ENCODE measurements at places on chromosomes 4 and X.

GRCh38 chrX:16966752-16967448 is 20.4 kb downstream of the REPS2 start:
- peak; percentile 50 for DNase-seq

- no peak for DNase-seq
These were observed 84.0 kb downstream of the PRSS12 start for GRCh38 chr4:118268780-118269179.

DNA sequence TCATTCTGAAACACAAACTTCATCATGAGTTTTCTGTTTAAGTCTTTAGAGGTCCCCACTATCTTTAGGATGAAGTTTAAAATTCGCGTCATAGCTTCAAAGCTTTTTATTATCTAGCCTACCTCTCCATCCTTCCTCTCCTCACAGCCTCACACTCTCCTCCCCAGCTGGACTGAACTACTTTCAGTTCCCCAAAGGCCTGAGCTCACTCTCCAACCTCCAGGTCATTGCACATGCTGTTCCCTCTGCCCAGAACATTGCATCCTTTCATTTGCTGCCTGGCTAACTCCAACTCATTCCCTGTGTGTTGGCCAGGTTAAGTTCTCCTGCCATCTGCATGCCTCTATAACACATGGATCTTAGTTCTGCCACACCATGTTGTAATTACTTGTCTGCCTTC is 2.9 kb upstream of the OTUD5 start:
- no peak for DNase-seq

DNA sequence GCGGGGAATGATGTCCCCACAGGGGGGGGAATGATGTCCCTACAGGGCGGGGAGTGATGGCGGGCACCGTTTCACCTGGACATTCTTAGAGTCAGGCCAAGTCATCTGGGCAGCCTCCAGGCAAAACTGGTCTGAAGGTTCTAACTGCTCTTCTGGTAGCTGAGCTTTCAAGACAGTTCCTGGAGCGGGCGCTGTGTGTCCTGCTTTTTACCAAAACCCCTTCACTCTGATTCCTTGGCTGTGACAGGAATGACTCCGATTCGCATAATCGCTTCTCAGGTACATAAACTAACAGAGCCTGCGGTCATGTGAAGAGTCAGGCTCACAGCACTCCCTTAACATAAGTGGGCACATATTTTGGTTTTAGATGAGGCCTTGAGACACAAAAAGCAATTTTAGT is 836.0 kb downstream of the TRIML1 start:
- DNase-seq, result no peak

- DNase-seq, result no peak
These were observed 1066.9 kb upstream of the TENM3 start for GRCh38 chr4:181176306-181176705.

GRCh38 chrX:136064661-136065043 is 79.4 kb downstream of the SLC9A6 start:
- DNase-seq, result no peak

- no peak for DNase-seq
These were observed 44.5 kb upstream of the PGRMC2 start for GRCh38 chr4:128332081-128332480.

DNA sequence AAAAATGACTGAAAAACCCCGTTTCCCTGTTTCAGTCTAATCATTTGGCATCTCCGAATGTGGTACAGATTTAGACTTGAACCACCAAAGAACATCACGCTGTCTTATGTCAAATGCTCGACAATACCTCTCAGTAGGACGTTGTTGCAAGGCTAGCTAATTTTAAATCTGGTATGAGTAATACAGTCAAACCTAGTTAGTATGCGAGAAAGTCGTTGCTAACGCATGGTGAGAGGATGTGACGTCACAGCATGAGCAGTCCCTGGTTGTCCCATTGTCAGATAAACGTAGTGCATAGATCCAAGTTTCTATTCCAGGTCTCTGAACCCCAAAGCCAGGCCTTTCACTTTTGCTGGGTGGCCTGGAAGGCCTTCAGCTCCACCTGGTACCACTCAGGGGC is 44.7 kb downstream of the SETD7 start:
- DNase-seq, result no peak

GRCh38 chrX:152895724-152896420 is 2.0 kb upstream of the ZNF185 start:
- DNase-seq, result no peak

- DNase-seq, result no peak
These were observed 59.0 kb downstream of the ELF4 start for GRCh38 chrX:130051176-130051845.

DNA sequence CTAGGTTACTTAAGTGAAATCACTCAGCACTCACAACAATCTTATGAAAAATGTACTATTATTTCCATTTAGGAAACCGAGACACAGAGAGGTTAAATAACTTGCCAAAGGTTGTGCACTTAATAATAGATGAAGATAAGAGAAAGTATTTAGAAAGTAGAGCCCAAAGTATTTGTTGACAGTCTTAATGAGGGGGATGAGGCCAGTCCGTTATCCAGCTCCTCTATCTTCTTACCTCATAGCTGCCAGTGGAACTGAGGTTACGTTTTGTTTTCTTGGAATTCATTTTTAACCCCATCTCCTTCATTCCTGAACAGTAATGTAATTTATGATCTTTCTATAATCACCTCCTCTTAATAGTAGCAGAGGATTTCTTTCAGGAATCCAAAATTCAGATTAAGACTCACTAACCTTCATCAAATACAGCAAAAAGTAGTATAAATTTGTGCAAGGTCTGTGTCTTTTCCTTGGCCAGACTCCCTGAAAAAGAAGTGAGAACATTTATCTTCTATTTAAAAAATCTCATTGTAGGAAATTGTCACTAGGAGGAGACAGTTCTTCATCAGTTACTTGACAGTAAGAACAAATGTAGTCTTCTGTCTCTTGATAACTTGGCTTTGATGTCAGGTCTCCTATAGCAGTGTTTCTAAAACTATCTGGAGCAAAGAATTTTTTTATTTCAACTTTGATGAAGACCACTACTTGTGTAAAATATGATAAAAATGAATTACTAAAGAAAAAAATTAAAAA is 35.5 kb downstream of the F8 start:
- peak; percentile 26 for DNase-seq

DNA sequence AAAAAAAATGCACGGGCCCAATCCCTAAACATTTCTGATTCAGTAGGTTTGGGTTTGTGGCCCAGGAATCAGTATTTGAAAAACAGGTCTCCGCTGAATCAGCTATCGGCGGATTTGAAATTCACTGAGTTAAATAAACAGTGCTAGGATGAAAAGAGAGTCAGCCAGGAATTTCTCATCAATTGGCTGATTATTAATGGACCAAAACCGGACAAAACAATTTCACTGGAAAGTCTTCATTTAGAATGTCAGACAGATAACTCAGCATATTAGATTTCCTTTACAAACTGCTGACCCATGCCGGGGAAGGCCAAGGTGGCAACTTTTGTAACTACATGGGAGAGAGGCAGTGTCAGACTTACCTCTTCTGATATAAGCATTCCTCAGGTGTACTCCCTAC is 99.4 kb upstream of the LSM6 start:
- no peak for DNase-seq

- DNase-seq, result no peak
These were observed 56.6 kb upstream of the BCOR start for GRCh38 chrX:40154250-40154852.

GRCh38 chr4:41465146-41465761 is 72.7 kb upstream of the LIMCH1 start:
- no peak for DNase-seq

GRCh38 chrX:136386826-136387225 is 86.1 kb downstream of the ADGRG4 start:
- no peak for DNase-seq

DNA sequence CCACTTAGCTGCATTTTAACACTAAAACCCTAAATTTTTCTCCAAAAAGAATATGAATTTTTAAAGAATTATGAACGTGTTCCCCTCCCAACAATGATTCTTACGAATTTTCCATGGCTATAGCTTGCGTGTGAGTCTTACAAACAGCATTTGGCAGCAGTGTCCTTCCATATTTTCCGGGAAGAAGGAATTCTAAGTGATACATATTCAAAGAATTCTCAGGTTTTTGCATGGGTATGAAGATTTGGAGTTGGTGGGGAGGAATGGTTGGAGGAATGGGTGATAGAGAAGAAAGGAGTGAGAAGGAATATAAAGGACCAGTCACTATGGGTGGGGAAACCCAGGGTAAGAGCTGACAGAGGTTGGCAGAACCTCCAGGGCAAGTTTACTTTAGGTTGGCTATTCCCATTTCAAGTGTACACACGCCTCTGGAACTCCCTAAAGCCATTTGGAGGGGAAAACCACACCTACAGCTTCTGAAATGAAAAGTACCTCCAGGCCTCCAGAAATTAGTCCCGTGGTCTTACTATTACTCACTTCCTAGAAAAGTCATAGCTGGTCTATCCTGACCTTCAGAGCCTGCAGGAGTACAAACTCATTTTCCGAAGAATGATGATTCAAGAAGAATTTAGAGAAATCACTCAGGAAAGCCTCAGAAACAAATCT is 420.8 kb upstream of the DIPK2B start:
- no peak for DNase-seq

DNA sequence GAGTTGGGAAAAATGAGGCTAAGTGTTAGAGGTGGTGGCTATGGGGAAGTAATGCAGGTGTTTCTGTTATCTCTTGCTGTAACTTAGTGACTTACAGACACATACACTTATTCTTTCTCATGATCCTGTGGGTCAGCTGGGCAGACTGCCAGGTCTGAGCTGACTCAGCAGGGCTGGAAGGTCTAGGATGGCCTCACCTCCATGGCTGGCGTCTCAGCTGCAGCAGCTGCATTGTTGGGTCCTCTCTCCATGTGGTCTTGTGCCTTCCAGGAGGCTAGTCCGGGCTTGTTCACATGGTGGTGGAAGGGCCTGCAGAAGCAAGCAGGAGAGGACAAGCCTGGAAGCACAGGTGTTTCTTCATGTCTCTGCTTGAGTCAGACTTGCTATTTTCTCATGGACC is 172.7 kb downstream of the NHS start:
- DNase-seq, result no peak

DNA sequence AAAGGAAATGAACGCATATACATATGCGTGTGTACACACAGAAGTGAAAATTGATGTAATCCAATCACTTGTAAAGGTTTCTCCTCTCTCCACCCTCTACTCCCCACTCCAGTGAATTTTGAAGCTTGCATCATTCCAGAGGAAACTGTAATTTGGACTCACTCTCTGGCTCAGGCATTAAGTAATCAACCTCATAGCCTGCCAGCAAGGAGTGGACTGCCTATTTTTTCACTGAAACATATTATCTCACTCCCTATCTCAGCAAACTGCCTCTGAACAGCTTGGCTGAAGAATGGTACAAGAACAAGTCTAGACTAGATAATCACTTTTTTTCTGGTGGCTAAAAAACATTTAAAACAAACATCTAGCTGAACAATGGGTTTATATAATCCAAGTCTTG is 124.2 kb downstream of the C4orf51 start:
- DNase-seq, result no peak

DNA sequence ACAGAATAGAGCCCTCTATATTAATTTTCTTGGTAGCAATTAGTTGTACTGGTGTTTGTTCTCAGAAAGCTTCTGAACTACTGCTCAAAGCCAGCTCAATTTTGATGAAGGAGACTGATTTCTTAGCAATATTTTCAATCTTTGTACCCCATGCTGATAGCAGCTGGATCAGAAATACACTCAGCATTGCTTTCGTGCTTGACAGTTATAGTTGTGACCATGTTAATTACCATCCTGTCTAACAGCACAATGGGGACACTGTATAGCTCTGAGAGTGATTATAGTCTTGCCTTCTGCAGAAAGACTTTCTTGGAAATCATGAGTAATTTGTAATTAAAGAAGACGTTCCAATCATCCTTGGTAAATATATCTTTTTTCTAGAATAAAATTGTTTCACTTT is 79.7 kb upstream of the GNPDA2 start:
- DNase-seq, result peak; percentile 39

DNA sequence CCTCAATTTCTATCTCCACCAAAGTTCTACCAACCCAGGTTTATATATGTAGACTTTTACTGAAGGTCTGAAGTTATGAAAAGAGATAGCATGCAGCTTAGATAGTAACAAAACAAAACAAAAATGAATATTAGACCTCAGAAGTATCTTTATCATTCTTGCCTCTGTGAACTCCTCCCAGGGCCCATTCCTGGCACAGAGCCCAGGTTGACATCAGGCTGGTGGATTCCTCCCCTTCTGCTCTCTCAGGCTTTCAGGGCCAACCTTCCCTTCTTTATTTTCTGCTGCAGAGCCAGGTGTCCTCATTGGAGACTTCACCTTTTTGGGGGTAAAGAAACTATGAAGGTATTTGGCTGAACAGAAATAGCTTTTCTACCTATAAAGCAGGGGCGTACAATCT is 112.8 kb upstream of the PITX2 start:
- DNase-seq, result no peak

DNA sequence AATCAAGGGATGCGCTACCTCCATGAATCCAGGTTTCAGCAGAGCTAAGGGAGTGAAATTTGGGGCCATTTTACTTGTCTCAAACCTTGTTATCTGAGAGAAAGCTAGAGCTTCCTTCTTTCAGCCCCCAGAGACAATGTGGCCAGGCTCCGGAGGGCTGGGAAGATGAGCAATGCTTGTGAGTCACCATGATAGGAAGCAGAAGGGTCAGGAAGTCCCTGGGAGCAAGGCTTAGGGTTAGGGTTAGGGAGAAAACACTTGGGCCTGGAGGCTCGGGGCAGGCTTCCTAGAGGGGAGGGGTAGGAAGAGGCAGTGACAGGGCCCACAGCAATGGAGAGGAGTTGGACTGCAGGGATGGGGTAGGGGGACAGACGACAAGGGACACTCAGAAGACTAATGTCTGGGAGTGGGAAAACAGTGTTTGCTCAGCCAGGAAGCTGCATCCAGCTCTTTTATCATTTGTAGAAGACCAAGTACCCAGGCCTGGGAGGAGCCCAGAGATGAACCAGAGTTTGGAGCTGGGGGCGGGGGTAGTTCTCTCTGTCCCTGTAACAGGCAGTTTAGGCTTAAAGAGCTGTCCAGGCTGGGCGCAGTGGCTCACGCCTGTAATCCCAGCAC is 16.4 kb upstream of the PORCN start:
- no peak for DNase-seq

DNA sequence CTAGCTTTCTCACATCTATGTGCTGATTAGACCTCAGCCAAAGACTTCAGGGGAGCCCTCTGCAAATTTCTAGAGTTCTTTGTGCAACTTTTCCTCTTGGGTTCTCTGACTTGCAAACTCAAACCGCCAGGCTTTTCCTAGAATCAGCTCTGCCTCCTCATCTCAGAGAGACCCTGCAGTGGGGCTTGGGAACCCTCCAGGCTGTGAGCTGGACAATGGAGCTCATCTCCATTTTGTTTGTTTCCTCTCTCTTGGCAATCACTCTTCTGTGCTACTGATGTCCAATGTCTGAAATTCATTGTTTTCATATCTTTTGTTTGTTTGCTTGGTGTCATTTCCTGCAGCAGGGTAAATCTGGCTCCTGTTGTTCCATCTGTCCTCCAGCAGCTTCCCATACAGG is 33.0 kb downstream of the GYPB start:
- no peak for DNase-seq

DNA sequence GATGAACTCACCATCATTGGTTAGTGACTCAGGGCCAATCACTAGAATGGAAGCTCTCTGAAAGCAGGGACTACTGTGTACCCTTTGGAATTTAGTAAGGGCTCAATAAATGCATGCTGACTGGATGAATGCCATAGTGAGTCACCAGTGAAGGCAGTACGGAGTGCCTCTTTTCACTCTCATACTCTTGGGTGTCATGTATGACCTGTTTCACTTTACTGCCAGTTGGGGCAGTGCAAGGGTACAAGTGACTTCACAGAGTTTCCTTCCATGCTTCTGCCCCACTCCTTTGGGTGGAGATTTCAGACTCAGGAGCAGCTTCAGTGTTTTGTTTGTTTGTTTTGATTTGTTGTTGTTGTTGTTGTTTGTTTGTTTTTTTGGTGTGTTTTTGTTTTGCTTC is 57.7 kb downstream of the SOX3 start:
- no peak for DNase-seq

- DNase-seq, result no peak
These were observed 40.7 kb downstream of the TIGD4 start for GRCh38 chr4:152738827-152739226.
